ENCODE measurements at places on chromosomes 2 and 18.

DNA sequence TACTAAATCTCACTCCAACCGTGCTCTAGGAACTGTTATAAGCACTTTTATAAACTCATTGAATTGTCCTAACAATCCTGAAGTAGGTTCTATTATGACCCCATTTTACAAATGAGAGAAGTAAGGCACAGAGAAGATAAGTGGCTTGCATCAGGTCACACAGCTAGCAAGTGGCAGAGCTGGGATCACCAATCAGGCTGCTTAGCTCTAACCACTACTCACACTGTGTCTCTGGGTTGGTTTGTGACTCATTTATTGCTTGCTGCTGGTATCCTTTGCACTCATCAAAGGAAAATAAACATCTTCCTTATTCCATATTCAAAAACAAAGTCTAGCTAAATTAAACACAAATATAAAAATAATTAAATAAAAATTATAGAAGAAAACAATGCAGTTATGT lies 42.5 kb upstream of the IL1R2 start:
- DNase-seq, result no peak

GRCh38 chr2:2795438-2796091 lies 464.5 kb upstream of the MYT1L start:
- DNase-seq, result no peak

GRCh38 chr2:73114273-73114867 lies 1.6 kb upstream of the RAB11FIP5 start:
- DNase-seq, result no peak

DNA sequence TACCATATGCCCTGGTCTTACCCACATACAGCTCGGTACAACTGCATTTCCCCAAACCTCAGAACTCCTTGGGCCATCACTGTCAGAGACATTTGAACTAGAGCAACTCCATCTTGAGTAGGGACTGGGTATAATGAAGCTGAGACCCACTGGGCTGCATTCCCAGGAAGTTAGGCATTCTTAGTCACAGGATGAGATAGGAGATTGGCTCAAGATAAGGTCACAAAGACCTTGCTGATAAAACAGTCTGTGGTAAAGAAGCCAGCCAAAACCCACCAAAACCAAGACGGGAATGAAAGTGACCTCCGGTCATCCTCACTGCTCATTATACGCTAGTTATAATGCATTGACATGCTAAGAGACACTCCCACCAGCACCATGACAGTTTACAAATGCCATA lies 131.3 kb downstream of the PIK3C3 start:
- DNase-seq, result no peak

All from stimulated activated CD4-positive, alpha-beta T cell treated with anti-CD3 and anti-CD28 coated beads, Interleukin-1b, Interleukin-23, amount 100 ng/mL, for 4 hours (primary cell).